Bone marrow (tissue), 2 donors: ENCODE measurements at places on chromosomes 12 and 14.

GRCh38 chr14:94540031-94540794, 21.0 kb upstream of the SERPINA4 start:
- no peak for DNase-seq

DNA sequence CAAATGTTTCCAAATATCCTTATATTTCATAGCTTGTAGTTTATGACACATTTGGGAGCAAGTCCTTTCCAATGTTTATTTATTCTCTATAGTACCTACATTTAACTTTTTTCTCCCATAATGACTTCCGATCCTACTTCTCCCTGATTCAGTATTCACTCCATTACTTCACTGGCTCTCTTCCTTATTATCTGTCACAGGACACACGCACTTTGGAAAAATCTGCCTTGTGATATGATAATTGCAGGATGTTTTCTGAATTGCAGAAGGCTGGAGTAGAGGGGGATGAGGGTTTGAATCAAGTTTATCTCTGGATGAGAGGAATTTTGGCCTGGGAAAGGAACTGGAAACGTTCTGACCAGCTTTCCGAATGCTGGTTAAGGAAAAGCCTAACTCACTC, 75.0 kb downstream of the HMGA2 start:
- DNase-seq: no peak

- DNase-seq: no peak
Measured at GRCh38 chr14:76473481-76474263, 97.7 kb downstream of the ESRRB start.

- DNase-seq: no peak
Measured at GRCh38 chr12:3380200-3381043, 110.6 kb upstream of the PRMT8 start.

- no peak for DNase-seq
Measured at GRCh38 chr12:8038659-8039114, 6.2 kb downstream of the FOXJ2 start.
